ENCODE measurements at places on chromosomes 12 and 14. TPM values are rescaled to one million over a fixed set of nuclear protein-coding genes. Genes with fewer than 3 reads are reported as not detected.

GRCh38 chr12:119052001-119052400, 70.7 kb downstream of the SRRM4 start:
- no peak for DNase-seq

- no peak for DNase-seq
Observed at GRCh38 chr12:75943730-75944096, 87.9 kb downstream of the PHLDA1 start.

GRCh38 chr12:91326058-91327027, 143.7 kb upstream of the DCN start:
- peak; percentile 66 for DNase-seq

DNA sequence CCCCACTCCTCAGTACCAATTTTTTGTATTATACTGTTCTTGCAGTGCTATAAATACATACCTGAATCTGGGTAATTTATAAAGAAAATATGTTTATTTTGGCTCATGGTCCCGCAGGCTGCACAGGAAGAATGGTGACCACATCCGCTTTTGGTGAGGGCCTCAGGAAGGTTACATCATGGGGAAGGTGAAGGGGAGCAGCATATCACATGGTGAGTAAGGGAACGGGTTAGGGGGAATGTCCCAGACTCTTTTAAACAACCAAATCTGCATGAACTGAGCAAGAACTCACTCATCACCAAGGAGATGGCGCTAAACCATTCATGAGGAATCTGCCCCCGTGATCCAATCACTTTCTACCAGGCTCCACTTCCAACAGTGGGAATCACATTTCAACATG, 40.0 kb downstream of the OSBPL8 start:
- DNase-seq = no peak

- no peak for DNase-seq
Observed at GRCh38 chr12:109876406-109876805, 3.9 kb downstream of the GLTP start.

GRCh38 chr12:23533265-23533664, 416.2 kb downstream of the SOX5 start:
- no peak for DNase-seq

DNA sequence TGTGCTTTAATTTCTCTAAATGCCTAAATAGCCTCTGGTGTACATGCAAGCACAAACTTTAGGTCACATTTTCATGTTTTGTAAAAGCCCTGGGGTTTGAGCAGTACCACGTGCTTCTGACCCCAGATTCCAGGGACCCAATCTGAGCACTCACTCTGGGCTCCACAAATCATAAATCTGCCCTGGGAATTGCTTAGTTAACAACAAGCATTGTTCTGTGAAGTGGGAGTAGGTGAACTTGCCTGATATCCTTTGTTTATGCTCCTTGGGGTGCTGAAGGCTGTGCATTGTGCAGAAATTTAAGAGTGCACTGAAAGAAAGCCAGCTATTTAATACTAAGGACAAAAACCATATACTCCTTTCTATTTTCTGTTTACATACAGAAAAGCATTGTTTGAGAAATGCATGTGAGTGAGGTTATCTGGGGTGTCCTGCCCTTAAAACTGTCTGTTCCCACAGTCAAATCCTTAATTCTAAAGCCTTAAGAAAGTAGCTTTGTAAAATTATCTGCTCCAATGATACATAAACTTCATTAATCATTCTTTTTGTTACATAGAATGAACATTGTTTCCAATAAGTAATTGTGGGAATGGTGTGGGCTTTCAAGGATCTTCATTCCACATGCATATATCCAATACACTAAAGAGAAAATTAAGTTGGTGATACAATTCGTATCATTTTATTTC, 258.6 kb upstream of the NPAS3 start:
- DNase-seq = no peak

- DNase-seq = no peak
Observed at GRCh38 chr14:81005540-81006228, 50.3 kb downstream of the TSHR start.

ALDH1L2 gene
- 4.2 TPM for total RNA-seq

SLC8A3 gene
- 1.2 TPM for total RNA-seq

Data from neural crest cell (in vitro differentiated cells).